ENCODE measurements at places on chromosomes 7 and 10.
A peak's percentile ranks its signal among the peaks of the same experiment; 100 is the strongest.

DNA sequence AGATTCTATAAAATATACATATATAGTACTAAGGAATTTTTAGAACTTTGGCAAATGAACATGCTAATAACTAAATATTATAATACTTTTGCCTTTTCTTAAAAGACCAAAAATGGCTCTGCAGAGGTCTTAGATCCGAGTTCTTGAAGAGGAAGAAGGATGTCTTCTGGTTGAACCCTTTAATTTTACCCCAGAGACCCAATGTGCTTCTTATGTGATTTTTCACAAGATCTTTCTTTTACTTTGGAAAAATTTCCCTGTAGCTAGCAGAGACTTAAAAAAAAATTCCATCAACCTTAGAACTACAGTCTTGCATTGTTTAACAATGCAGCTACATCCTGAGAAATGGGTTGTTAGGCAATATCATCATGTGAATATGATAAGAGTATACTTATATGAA lies 663.2 kb downstream of the PARD3 start:
- no peak for DNase-seq

DNA sequence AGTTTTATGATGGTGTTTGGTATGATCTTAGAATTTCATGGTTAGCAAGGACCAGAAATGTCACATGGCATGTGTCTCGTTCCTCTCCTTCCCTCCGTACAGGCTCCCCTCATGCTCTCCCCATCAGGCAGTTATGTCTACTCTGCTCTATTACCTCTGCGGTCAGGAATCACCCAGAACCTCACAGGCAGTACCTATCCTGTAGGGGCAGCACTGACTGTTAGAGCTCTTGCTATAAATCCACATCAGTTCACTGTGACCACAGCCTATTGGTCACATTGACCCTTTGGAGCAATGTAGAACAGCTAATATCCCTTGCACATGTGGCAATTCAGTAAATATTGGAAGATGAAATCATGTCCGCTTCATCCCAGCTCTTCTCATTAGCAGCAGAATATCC lies 151.8 kb downstream of the WNT2 start:
- DNase-seq = no peak

- DNase-seq = no peak
Measured at GRCh38 chr10:91924212-91925021, 847 bp downstream of the BTAF1 start.

- no peak for DNase-seq
Measured at GRCh38 chr10:122273966-122274545, 3.0 kb downstream of the BTBD16 start.

- DNase-seq = no peak
Measured at GRCh38 chr10:92768104-92768503, 78.3 kb downstream of the HHEX start.

GRCh38 chr10:119315128-119316001 lies 108.0 kb downstream of the GRK5 start:
- DNase-seq = peak; percentile 29

Measured in DMS153 (cell line).